ENCODE measurements at places on chromosomes 5 and 9.

- no peaks in the 10 kb centered on the region for H3K27me3 ChIP-seq
- no peak overlapping the region for H3K4me3 ChIP-seq
- H3K36me3 ChIP-seq, result no peaks in the 10 kb centered on the region
- no peak overlapping the region for H3K27ac ChIP-seq
- H3K4me1 ChIP-seq, result no peaks in the 10 kb centered on the region
- no peak for DNase-seq
These were observed 763.6 kb downstream of the TAF11L14 start for GRCh38 chr5:18397891-18398290.

DNA sequence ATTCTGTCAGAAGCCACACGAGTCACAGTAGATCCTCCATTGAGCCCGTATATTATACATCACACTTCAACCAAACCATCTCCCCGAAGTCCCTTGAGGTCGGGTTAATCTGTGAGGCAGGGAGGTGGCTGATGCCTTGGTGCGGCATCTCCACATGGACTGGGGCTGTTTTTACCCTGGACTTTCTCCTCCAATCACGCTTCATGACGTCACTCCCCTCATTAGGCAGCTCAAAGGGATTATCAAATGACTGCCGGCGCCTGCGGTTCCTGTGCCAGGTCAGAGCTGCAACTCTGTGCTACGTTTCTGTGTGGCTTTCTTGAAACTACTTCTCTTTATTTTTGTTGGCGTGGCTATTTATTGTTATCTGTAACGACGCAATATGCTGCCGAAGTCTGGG is 53.7 kb downstream of the TMOD1 start:
- H3K27ac ChIP-seq, result no peak overlapping the region
- DNase-seq, result no peak
- H3K4me1 ChIP-seq, result peaks cover 15% of the 10 kb centered on the region

DNA sequence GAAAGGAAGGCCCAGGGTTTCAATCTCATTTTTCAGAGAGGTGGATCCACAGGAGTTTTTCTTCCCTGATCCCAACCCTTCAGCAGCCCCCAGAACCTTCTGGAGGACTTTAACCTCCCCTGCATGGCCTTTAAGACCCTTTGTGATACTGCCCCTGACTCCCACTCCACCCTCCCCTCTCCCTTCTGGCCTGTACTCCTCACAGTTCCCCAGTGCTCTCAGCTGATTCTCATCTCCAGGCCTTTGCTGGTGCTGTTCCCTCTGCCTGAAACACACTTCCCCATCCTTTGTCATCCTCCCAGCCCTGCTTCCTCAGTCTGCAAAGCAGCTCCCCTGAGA is 18.5 kb downstream of the NEURL1B start:
- no peak for DNase-seq
- H3K27me3 ChIP-seq, result peaks cover 2% of the 10 kb centered on the region
- no peaks in the 10 kb centered on the region for H3K4me1 ChIP-seq
- no peak overlapping the region for H3K27ac ChIP-seq
- H3K4me3 ChIP-seq, result no peak overlapping the region

- H3K27me3 ChIP-seq, result no peaks in the 10 kb centered on the region
- H3K4me1 ChIP-seq, result peaks cover 12% of the 10 kb centered on the region
- no peak overlapping the region for H3K4me3 ChIP-seq
- H3K36me3 ChIP-seq, result peaks cover 55% of the 10 kb centered on the region
These were observed 29.5 kb downstream of the MTAP start for GRCh38 chr9:21831841-21832509.

DNA sequence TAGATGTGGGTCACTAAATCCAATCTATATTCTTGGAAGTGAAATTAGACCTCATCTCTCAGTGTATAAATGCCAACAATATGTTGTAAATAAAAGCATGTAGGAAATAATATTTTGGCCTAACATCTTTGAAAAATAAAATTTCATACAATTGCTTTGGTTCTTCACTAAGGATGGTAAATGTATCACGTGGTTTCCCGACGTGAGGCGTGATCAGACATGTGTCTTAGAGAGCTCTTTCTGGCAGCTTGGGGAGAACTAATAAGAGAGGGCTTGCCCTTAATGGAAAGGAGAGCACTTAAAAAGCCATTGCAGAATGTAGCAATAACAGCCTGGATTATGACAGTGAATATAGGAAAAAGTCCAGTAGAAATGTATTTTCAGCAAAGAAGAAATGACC is 602.6 kb downstream of the CDH12 start:
- no peaks in the 10 kb centered on the region for H3K4me1 ChIP-seq
- no peaks in the 10 kb centered on the region for H3K27me3 ChIP-seq
- no peak overlapping the region for H3K4me3 ChIP-seq
- DNase-seq, result no peak
- H3K36me3 ChIP-seq, result no peaks in the 10 kb centered on the region
- no peak overlapping the region for H3K27ac ChIP-seq

DNA sequence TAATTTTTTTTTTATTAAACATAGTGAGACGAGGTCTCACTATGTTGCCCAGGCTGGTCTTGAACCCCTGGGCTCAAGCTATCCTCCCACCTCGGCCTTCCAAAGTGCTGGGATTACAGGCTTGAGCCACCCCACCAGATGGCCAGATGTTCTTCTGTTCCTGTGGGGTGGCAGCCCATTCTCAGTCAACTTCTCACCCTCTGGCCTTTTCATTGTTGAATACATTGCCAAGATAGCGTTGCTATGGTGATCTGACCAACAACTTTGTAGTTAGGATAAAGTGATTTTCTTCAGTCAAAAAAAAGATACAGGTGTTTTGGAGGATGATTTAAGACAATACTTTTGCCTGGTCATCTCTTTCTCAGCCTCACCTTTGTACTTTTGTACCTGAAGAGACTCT is 109.1 kb downstream of the EGFLAM start:
- H3K36me3 ChIP-seq, result peaks cover 1% of the 10 kb centered on the region
- H3K4me3 ChIP-seq, result no peak overlapping the region
- H3K27me3 ChIP-seq, result peaks cover 7% of the 10 kb centered on the region
- no peak overlapping the region for H3K27ac ChIP-seq
- no peak for DNase-seq

- DNase-seq, result no peak
- H3K4me3 ChIP-seq, result no peak overlapping the region
- H3K4me1 ChIP-seq, result no peaks in the 10 kb centered on the region
- H3K27ac ChIP-seq, result no peak overlapping the region
These were observed 636.2 kb downstream of the BRINP1 start for GRCh38 chr9:118732998-118733397.

DNA sequence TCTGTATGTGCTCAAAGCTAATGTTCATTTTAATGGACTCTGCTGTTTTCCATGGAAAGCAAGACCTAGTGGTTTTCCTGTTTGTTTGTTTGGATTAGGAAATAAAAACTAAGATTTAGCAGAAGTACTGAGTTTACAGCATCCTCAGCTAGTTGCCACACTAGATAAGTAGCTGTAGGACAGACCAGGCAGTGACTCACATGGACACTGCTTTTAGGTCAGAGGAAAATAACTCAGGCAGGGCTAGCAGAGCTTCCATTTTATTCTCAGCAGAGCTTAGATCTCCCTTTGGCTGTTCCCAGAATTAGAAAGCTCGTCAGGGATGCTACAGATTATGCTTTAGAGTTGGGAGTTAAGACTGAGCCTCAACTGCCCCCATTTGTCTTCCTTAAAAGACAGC is 204.4 kb downstream of the SH3GL2 start:
- H3K36me3 ChIP-seq, result no peaks in the 10 kb centered on the region
- no peak for DNase-seq
- no peaks in the 10 kb centered on the region for H3K27me3 ChIP-seq
- no peaks in the 10 kb centered on the region for H3K4me1 ChIP-seq

GRCh38 chr5:73415171-73415570 is 33.4 kb downstream of the FOXD1 start:
- DNase-seq, result no peak
- H3K27me3 ChIP-seq, result peaks cover 56% of the 10 kb centered on the region

DNA sequence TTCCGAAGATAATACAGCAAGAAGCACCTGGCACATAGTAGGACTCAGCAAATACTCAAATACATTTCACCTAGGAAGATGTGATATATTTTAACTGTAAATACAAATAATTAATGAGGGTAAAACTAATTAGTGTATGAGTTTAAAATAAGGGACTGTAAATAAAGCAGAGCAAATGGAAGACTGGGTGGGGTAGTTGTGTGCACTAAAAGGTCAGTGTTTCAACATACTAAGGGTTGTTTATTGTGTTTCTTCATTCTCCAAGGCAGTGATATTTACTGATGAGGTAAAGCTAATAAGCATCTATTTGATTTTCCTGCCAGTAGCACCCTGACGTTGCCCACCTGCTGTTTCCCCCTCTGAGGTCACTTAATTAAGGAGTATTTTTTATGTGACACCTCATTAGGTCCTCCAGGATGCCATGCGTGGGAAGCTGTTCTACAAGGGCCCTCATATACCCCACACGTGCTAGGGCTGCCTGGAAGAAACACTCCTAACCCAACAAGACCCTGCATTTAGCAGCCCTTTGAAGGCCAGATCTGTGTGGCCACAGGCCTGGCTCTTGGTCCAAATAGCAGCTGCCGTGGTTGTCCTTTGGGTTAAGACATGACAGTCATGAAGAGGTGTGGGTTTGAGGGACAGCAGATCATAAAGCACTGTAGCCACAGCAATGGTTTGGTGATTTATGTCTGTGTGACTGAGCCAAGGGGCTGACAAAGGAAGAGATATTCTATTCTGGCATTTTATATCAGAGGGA is 97.5 kb upstream of the RPS23 start:
- peaks cover 7% of the 10 kb centered on the region for H3K36me3 ChIP-seq
- H3K4me1 ChIP-seq, result peaks cover 4% of the 10 kb centered on the region
- no peak for DNase-seq

GRCh38 chr5:16521521-16522483 is 56.2 kb upstream of the ZNF622 start:
- peaks cover 21% of the 10 kb centered on the region for H3K36me3 ChIP-seq
- H3K27me3 ChIP-seq, result no peaks in the 10 kb centered on the region
- no peak for DNase-seq

DNA sequence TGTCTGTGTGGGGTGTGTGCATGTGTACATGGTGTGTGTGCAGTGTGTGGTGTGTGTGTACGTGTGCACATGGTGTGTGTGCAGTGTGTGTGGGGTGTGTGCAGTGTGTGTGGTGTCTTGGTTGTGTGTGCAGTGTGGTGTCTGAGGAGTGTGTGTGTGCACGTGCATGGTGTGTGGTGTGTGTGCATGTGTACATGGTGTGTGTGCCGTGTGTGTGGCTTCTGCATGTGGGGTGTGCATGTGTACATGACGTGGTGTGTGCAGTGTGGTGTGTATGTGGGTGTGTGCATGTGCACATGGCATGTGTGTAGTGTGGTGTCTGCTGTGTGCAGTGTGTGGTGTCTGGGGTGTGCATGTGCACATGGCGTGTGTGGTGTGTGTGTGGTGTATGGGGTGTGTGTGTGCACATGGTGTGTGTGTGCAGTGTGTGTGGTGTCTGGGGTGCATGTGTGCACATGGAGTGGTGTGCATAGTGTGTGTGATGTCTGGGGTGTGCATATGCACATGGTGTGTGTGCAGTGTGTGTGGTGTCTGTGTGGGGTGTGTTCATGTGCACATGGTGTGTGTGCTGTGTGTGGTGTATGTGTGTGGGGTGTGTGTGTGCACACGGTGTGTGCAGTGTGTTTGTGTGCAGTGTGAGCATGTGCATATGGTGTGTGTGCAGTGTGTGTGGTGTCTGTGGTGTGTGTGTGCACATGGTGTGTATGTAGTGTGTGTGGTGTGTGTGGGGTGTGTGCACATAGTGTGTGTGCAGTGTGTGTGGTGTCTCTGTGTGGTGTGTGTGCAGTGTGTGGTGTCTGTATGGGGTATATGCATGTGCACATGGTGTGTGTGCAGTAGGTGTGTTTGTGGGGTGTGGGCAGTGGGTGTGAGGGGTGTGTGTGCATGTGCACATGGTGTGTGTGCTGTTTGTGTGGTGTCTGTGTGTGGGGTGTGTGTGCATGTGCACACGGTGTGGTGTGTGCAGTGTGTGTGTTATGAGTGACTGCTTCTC is 40.6 kb upstream of the ZNG1F start:
- no peaks in the 10 kb centered on the region for H3K27me3 ChIP-seq
- no peak for DNase-seq
- no peaks in the 10 kb centered on the region for H3K36me3 ChIP-seq

GRCh38 chr5:5025774-5026408 is 114.2 kb upstream of the ADAMTS16 start:
- no peaks in the 10 kb centered on the region for H3K36me3 ChIP-seq
- DNase-seq, result no peak
- no peak overlapping the region for H3K27ac ChIP-seq

DNA sequence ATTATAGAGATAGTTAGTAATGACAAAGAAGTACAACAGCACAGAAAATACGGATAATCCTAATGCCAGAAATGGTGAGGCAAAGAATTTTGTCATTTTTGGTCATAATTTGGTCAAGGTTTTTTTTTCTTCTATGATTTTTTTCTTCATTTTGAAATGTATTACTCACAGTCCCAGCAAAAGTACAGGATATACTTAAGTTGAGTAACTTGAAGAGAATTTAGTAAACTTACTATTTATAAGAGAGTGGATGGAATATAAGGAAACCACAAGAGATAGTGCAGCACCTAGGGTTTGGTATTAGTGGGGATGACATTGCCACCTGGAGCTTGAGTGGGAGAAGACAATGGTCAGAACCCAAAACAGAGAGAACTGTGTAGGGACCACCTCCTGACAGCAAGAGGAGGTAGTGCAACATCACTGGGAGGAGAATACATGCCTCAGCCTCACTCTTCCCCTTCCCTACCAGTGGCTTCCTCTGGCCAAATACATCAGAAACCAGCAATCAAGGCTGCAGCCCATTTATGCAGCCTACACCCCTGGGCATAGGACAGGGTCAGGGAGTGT is 434.5 kb upstream of the TRPC7 start:
- H3K36me3 ChIP-seq, result no peaks in the 10 kb centered on the region
- no peak overlapping the region for H3K27ac ChIP-seq
- H3K4me1 ChIP-seq, result no peaks in the 10 kb centered on the region
- DNase-seq, result no peak

DNA sequence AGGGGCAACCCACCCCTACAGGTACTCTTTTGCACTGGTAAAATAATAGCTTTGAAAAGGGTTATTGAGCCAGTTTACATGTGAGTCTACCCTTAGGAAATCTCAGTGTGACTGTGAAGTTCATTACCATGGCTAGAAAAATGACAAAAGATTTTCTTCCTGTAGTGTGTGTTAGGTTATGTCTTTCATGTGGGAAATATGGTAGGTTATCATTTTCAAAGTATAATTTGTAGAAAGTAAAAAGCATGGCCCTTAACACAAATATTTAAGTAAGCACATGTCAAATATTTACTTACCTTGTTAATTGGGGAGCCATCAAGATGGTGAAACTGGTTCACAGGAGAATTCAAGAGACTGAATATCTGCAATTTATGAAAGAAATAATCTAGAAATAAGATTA is 37.3 kb upstream of the PLPP1 start:
- H3K27me3 ChIP-seq, result peaks cover 3% of the 10 kb centered on the region
- DNase-seq, result no peak
- no peak overlapping the region for H3K27ac ChIP-seq
- H3K4me1 ChIP-seq, result peaks cover 22% of the 10 kb centered on the region

DNA sequence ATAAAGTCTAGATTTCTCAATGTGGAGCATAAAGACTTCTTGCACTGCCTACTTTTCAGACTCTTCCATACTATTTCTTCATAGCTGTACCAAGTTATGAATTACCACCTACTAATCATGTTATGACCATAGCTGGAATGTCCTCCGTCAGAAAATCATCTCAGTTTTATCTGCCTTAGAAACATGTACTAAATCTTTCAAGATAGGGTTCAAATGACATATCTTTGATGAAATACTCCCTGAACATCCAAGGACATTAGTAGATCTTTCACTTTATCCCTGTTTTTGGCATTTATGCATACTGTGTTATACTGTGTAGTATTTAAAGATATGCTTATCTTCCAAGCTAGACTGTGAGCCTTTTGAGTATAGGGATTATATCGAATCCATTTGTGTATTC is 49.6 kb upstream of the MEF2C start:
- no peak overlapping the region for H3K4me3 ChIP-seq
- no peak for DNase-seq
- H3K4me1 ChIP-seq, result no peaks in the 10 kb centered on the region
- H3K27ac ChIP-seq, result no peak overlapping the region

Data from activated naive CD8-positive, alpha-beta T cell treated with anti-CD3 and anti-CD28 coated beads, Interleukin-2, amount 10 ng/mL, durations not matched to agents 7 days and 5 days (primary cell).